ENCODE measurements at places on chromosomes 11 and 22. TPM values are rescaled to one million over a fixed set of nuclear protein-coding genes. Genes with fewer than 3 reads are reported as not detected.

Gene PNPLA3
- total RNA-seq = 2.0 TPM

Gene HTR3A
- total RNA-seq = not detected

Gene SLC22A8
- total RNA-seq = not detected

Gene MISFA
- total RNA-seq = 8.2 TPM

Gene UBASH3B
- 6.9 TPM for total RNA-seq

- peak; percentile 36 for DNase-seq
These were observed 241.8 kb upstream of the ARHGAP42 start for GRCh38 chr11:100445231-100445735.

DNA sequence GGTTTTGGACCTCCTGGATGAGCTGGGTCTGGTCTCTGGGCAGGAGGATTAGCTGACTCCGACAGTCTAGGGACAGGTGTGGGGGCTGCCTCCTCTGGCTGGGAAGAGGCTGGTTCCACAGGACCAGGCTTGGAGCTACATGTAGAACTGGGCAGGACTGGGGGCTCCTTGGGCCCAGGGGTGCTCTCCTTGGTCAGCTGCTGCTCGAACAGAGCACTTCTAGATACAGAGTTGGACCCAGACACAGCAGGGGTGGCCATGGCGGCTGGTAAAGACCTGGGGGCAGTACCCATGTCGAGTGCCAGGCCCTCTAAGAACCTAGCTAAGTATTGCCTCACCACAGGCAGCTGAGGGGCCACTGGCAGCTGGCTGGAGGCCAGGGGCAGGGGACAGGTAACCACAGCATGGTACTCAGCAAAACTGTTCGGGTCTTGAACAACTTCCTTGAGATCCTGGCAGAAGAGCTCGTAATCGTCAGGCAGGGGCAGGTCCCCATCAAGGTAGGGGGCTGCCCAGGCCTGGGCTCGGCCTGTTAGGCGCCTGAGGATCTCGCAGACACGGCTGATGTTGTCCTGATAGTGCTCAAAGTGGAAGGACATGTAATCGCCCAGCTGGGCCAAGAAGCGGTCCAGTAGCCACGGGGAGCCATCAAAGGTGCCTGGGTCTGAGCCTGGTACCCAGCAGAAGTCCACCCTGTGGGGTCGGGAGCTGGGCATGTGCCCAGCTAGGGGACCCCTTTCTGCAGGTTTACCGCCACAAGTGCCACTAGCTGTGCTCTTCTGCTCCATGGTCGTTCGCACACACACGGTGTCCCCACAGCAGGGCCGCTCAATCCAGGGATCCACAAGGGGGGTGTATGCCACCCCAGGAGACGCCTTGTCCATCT is 3.1 kb downstream of the GNB1L start:
- DNase-seq = no peak

- no peak for DNase-seq
These were observed 18.4 kb upstream of the SEC14L4 start for GRCh38 chr22:30523646-30524489.

DNA sequence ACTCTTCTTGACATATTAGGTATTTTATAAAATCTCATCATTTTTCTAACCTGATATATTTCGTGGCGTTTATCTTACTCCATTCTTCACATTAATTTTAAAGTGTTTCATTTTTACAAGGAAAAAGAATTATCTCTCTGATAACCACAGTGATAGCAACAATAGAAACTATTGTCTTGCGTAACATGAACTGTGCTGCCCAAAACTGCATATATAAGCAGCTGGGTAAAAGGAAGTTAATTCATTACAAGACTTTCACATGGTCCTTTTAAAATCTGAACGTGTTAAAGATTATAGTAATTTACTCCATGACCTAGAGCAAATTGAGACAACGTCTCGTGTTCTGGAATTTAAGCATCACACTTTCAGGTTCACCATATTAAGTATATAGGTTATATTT is 210.4 kb upstream of the GRIA4 start:
- no peak for DNase-seq

- peak; percentile 77 for DNase-seq
These were observed 4.7 kb downstream of the FEN1 start for GRCh38 chr11:61797263-61797944.

- DNase-seq = no peak
These were observed 3.7 kb upstream of the TMEM109 start for GRCh38 chr11:60910281-60910687.

- no peak for DNase-seq
These were observed 473.3 kb downstream of the CNTN5 start for GRCh38 chr11:99494065-99494464.

GRCh38 chr22:48453171-48453570 is 1374.5 kb downstream of the BRD1 start:
- no peak for DNase-seq

- peak; percentile 71 for DNase-seq
These were observed 46.1 kb downstream of the PHF21A start for GRCh38 chr11:46075168-46075567.

- DNase-seq = no peak
These were observed 1.6 kb upstream of the KCNE3 start for GRCh38 chr11:74468936-74469335.

GRCh38 chr11:66042996-66043906 is 5.7 kb downstream of the GAL3ST3 start:
- no peak for DNase-seq

- no peak for DNase-seq
These were observed 68.5 kb downstream of the GAB2 start for GRCh38 chr11:78349114-78349513.

DNA sequence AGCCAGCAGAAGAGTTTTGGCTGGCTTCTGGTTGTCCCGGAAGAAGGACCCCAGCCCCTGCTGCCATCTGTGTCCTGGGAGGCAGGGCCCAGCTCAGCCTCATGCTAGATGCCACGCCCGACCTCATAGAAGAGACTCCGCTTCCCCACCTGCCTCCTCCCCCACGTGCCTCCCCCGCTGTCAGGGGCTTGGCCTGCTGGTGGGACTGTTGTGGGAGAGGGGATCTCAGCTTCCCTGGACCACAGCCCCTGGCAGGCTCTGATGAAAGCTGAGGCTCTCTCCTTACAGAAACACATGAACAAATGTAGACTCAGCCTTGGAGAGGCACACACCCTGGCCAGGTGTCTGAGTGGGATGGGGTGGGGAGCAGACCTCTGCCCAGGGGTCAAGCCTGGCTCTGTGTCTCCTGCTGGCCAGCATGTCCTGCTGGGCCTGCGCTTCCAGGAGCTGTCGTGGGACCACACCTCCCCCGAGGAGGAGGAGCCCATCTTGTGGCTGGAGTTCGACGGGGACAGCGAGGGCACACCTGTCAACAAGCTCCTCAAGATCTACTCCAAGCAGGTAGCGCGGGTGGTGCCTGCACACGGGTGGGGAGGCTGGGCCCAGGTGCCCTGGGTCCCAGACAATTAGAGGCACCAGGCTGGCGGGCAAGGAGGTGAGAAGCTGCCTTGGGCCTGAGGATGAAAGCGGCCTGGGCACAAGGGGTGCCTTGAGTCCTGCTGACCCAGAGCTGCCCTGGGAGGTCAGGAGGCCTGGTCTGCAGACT is 14.1 kb downstream of the FRMD8 start:
- DNase-seq = no peak

Measured in A172 (cell line).